ENCODE measurements at places on chromosomes 6 and 20.

DNA sequence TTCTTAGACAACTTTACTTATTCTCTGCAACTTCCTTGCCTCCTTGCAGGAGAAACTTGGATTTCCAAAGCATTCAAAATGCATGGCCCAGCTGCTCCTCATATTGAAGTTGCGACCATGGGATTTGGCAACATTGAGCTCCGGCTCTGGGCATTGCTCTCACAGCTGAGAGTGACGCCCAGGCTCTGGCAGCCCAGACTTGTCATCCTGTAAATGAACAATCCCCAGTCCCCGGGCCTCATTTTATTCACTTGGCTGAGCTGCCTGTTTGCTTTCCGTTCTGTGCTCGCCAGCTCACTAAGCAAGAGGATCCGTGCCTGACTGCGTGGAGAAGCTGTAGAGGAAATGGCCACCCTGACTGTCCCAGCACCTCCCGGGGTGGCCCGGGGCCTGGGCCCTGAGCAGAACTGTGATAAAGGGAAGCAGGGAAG, 119.5 kb upstream of the CD93 start:
- no peak for DNase-seq

DNA sequence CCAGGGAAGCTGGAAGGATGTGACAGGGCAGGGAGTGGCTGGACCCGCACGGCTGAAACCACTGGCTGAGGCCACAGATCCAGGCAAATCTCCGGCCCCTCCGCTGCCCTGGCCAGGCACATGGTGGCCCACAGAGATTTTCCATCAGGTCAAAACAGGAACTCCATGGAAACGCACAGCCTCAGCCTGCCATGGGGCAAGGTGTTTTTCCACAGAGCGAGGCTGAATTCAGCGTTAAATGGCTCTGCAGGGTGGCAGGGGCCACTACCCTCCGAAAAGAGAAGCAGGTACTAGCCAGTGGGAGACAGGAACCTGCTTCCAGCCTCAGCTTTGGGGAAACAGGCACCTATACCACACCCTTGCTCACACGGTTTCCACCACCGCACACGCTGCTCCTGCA, 53.1 kb downstream of the PREX1 start:
- no peak for DNase-seq

- no peak for DNase-seq
Observed at GRCh38 chr6:150547502-150548222, 52.0 kb upstream of the PLEKHG1 start.

DNA sequence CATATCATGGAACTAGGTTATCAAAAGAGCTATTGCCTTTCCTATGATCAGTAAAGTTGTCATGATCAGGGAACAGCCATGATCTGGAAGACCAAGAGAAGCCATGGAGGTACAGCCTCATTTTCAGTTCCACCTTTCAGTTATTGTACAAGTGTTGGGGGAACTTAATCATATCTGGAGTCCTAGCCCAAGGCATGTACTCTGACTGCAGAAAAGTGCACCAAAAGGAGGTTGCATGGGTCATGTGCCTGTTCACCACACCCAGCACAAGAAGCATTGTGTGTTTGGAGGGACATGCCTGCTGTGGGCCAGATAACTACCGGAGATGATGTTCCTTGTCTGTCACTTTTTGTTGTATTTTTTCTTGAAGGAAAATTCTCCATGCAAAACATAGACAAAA, 185.8 kb upstream of the MAN1A1 start:
- no peak for DNase-seq

DNA sequence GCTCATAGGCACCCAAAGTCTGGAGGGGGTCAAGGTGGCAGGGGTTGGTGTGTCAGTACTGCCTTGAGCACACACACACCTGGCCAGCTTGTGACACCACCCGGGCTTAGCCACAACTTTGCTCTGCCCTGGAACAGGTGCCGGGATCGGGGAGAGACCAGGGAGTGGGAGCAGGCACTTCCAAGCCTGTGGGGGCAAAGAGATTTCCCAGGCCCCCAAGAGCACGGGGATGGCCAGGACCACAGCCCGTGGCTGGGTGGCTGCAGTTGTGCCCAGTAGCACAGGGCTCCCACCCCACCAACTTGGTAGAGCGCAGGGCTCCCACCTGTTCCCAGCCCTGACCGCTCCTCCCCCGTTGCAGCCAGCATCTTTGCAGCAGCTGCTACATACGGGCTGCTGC, 40.4 kb downstream of the WASF1 start:
- no peak for DNase-seq

GRCh38 chr6:102686461-102686860, 1293.0 kb downstream of the GRIK2 start:
- no peak for DNase-seq

GRCh38 chr20:40506537-40506939, 182.5 kb downstream of the MAFB start:
- peak; percentile 3 for DNase-seq

- DNase-seq = no peak
Observed at GRCh38 chr6:136526937-136527336, 23.3 kb downstream of the MAP7 start.

- no peak for DNase-seq
Observed at GRCh38 chr20:33910529-33911327, 83.0 kb upstream of the RALY start.

DNA sequence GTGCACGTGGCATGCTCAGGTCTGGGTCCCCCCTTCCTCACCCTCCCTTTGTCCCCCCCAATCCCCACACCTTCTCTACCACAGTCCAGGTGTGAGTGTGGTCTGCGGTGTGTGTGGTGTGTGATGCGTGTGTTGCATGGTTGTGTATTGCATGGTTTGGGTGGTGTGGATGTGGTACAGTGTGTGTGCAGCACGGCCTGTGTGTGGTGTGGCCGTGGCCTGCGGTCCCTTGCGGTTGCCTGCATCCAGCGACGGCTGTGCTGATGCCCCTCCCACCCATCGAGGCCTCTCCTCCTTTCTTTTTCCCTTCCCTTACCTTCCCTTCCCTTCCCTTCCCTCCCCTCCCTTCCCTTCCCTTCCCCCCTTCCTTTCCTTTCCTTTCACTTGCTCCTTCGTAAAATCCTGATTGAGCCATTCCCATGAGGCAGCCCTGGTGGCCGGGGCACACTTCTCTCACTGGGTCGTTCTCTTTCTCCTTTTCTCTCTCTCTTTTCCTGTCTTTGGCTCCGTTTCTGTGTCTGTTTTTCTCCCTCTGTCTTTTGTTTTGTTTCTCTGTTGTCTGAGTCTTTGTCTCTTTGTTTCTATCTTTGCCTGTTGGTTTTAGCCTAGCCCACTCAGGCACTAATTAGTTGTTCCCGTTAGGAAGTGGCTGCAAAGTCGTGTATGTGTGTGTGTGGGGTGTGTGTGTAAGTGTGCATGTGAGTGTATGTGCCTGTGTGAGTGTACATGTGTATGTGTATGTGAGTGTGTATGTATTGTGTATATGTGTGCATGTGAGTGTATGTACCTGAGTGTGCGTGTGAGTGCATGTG, 65.7 kb downstream of the SRC start:
- DNase-seq = no peak

DNA sequence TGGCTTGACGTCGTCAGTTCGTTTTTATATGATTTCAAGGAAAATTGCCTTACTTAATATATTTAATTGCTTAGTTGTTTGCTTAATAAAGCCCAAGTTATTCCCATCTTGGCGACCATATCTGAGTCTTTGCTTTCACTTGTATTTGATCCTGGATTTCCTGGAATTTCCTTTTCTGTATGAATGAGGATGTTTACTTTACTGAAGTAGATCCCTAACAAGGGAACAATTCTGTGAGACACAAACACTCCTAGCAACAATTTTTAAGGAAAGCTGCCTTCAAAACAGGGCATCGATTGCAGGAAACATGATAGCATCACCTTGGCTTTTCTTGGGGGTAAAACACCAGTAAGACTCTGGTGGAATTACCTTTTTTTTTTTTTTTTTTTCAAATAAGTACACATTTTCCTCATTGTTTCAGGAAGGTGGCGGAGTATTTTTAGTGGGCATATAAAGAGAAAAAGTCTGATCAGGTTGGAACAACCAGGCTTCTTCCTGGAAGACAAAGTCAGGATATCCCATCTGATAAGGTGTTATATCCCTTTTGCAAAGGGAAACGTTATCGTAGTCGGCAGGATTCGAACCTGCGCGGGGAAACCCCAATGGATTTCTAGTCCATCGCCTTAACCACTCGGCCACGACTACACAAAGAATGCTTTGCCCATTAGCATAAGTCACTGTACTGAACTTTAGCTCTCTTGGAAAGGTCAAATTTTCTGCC, 68.5 kb upstream of the ZNF184 start:
- no peak for DNase-seq

DNA sequence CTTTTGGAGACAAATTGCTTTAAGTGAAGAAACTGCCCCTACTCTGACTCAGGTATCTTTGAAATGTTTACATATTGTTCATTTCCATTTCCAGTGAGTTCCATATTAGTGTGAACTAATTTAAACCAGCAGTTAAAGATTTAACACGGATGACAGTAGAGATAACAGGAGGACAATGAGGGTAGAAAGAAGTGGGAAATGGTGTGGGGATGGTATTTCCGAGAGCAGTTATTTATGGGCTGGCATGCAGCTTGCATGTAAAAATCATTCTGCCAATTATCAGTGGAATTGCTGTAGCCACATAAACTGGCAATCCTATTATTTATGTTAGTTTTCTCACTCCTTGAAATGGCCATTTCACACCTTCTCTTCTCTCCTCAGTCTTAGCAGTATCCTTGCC, 8.6 kb upstream of the ADGRF5 start:
- no peak for DNase-seq

- no peak for DNase-seq
Observed at GRCh38 chr20:62621251-62622110, 20.8 kb upstream of the SLCO4A1 start.

DNA sequence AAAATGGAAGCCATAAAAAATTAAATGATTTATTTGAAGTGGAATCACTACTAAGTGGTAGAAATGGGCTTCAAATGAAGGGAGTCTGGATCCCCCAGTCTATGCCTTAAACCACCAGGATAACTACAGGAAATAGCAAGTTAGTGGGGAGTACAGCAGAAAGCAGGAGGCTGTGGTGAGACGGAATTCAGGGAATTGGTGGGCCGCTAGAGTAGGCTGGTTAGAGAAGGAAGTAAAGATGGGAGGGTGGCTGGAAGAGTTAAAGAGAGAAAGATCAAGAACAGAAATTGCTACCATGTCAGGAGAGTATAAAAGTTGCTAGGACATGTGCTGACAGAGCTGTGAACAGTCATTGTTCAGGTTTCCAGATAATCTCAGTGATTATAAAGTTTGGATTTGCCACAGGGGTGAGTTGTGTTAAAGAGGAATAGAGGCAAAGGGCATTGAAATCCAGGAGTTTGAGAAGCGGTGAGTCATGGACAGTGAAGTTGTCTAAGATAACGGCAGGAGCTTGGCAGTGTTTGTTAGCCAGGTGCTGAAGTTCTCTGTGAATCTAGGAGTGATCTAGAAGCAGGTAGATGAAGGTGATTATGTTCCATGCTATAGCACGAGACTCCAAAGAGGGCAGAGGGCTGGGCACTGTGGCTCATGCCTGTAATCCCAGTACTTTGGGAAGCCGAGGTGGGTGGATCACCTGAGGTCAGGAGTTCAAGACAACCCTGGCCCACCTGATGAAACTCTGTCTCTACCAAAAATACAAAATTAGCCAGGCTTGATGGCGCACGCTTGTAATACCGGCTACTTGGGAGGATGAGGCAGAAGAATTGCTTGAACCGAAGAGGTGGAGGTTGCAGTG, 13.7 kb upstream of the HINT3 start:
- DNase-seq = no peak

DNA sequence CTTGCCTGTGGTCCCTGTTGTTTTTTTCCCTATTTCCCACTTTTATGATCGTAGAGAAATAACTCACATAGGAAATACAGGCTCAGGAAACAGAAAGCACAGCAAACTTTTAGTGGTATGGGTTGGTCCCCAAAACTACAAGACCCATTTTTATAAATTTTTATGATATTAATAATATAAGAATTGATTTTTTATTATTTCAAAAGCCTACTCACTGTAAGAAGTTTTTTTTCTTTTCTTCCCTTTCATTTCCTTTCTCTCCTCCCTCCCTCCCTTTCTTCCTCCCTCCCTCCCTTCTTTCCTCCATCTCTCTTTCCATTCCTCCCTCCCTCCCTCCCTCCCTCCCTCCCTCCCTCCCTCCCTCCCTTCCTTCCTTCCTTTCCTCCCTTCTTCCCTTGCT, 141.5 kb downstream of the ZDHHC14 start:
- DNase-seq = no peak

GRCh38 chr6:49556429-49556837, 6.0 kb downstream of the C6orf141 start:
- DNase-seq = no peak

DNA sequence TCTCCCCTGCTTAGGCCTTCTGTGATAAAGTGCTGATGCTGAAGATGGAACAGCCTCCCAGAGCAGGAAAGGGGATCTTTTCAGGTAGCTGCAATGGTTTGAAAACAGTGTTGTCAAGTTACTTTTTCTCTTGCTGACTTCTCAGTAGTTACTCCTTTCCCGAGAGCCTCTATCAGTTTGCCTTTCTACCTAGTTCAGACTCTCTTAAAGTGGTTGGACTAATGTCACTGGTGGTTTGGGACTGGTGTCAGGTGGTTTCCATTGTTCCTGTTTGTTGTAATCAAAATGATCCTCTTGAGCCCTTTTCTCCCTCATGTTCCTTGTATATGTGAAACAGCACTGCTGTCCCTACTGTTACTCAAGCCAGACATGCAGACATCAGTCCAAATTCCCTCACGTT, 91.4 kb downstream of the FAM217A start:
- no peak for DNase-seq

DNA sequence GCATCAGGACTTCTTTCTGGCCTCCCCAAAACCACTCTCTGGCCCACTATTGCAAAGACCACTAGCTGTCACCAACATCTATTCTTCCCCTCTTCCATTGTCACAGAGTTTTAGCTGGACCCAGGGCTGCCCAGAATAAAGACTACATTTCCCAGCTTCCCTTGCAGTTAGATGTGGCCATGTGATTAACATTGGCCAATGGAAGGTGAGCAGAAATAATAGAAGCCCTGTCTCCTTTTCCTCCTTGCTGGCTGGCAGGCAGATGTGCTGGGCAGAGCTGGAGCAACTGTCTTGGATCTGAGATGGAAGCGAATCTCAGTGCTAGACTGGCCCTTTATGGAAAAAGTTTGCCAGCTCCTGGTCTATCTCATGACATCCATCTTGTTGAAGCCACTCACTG, 97.0 kb downstream of the KCNB1 start:
- DNase-seq = no peak

- no peak for DNase-seq
Observed at GRCh38 chr6:105442369-105442768, 39.5 kb upstream of the PREP start.

DNA sequence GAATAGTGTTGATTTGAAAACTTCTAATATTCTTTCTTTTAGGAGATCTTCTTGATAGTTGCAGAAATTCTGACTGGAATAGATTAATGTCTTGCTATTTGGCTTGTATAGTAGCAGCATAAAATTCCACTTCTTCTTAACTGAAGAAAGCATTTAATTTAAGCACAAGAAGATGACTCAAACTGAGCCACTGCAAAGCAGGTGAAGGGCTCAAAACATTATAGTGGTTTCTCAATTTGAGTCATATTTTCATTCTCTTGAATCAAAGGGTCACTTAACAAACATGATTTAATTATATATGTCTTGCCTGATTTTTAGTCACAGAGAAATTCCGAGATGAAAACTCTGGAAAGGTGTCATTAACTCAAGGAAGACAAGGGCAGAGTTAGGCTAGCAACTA, 239.3 kb downstream of the ZNF217 start:
- DNase-seq = no peak

GRCh38 chr6:28770732-28771131, 153.1 kb downstream of the TRIM27 start:
- DNase-seq = no peak
